Osteocyte (in vitro differentiated cells): ENCODE measurements at places on chromosomes 1 and 21. TPM values are rescaled to one million over a fixed set of nuclear protein-coding genes. Genes with fewer than 3 reads are reported as not detected.

DNA sequence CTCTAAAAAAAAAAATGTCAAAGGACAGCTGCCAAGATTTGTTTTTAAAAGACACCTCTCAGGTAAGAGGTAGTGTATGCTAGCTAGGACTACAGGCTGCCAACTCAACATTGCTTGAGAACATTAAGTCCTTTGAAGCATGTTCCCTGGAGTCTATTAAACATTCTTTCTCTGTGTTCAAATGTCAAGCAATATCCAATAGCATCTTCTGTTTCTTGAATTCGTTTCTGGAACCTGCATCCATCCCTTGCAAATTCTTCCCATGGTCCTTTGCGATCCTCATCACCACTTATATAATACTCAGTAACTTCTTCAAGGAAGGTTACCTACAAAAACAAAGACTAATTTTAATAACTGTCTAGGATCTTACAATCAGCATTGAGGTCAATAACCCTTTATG is 5.6 kb downstream of the PPP1R15B start:
- no peak for DNase-seq

The BARHL2 gene
- not detected in 2 replicates for total RNA-seq

DNA sequence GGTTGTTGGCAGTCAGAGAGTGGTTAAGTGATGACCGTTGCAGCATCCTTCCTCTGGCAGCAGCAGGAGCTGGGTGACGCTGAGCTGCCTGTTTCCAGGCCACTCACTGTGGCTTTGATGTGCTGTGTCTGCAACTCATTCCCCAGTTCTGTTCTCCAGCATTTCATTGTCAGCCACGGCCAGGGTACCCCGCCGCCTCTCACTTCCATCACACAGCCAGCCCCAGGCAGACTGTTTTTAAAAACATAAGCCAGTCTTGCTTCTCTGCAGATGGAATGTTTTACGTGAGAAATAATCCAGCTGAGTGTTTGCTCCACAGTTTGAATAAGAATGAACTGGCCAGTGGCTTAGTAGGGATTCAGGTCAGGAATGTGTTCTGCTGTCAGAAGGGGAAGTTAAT is 21.5 kb upstream of the ST6GALNAC3 start:
- no peak for DNase-seq

The CLCNKA gene
- total RNA-seq, result not detected in 2 replicates

The NEGR1 gene
- 5.0 and 7.6 TPM in 2 replicates for total RNA-seq
